ENCODE measurements at places on chromosomes 2 and 18. TPM values are rescaled to one million over a fixed set of nuclear protein-coding genes. Genes with fewer than 3 reads are reported as not detected.
A peak's percentile ranks its signal among the peaks of the same experiment; 100 is the strongest.

DNA sequence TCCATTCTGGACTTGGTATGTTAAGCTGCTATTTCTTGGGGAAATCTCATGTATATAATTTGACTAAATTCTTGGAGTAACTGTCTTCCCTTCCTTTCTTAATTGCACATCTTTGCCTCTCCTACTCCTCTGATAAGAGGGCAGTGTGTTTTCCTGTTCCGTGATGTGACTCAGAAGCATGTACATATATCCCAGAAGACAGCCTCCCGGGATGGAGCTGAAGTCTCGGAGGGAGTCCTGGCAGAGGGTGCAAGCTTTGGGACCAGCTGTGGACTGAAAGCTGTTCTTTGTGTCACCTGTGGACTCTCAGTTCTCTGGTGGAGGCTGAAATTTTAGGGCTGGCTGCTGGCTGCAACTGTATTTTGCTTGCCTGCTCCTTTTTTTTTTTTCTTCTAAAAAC is 54.7 kb upstream of the MGAT5 start:
- no peak for DNase-seq

The APLF gene
- 1.3 TPM for polyA plus RNA-seq

GRCh38 chr18:12765586-12765985 is 62.7 kb downstream of the PSMG2 start:
- DNase-seq, result no peak

GRCh38 chr2:188852772-188853171 is 121.4 kb upstream of the COL3A1 start:
- no peak for DNase-seq

- no peak for DNase-seq
Observed at GRCh38 chr2:100394111-100394641, 23.3 kb downstream of the CHST10 start.

The MYOM1 gene
- 307 TPM for polyA plus RNA-seq

- DNase-seq, result peak; percentile 31
Observed at GRCh38 chr2:43540021-43540779, 55.6 kb downstream of the THADA start.

DNA sequence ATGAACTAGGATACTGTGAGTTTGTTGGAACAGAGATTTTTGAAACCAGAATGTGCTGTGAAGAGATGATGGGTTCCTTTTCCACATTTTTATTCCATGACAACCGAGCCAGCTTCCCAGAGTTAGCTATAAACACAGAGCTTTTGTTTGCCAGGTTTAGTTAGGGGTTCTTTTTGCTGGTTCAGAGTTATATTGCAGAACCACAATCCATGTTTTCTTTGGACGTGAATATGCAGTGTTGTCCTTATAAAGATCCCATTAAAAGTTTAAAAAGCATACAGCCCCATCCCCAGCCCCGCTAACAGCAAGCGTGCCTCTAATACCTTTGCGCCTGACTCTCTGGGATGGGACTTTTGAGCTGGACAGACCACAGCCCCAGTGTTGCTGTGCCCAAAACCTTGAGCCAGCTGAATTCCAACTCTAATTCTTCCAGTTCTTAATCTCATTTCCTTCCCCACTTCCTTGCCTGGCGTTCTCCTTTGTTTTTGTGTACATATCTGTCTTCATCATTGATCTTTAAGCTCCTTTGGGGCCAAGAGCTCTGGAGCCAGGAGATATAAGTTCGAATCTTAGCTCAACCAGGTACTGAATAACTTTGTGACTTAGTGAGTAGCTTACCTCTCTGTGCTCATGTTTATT is 72.3 kb downstream of the SPATS2L start:
- peak; percentile 63 for DNase-seq

DNA sequence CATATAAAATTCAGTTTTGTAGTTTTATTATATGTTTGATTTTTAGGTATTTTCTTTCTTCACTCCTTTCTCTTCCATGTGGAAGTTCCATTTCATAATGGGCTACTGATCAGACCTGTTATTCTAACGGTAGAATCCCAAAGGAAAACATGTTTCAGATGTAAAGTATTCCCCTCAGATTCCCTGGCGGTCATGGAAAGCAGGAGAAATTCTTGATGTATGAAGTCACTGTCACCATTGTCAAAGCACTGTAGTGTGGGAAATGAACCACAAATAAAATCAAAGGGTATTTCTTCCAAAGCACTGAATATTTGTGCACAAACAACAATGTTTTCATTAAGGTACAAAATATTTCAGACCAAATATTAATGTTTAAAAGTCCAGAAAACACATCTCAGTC is 237.3 kb upstream of the KLHL14 start:
- DNase-seq, result peak; percentile 4

The KCNF1 gene
- polyA plus RNA-seq, result 3.6 TPM

The FSIP2 gene
- polyA plus RNA-seq, result 0.51 TPM

GRCh38 chr18:35132021-35132902 is 91.0 kb downstream of the MAPRE2 start:
- no peak for DNase-seq

GRCh38 chr2:239085201-239085992 is 237.5 kb downstream of the TWIST2 start:
- DNase-seq, result no peak

- no peak for DNase-seq
Observed at GRCh38 chr2:69489793-69490192, 52.6 kb upstream of the NFU1 start.

The MEP1B gene
- not detected for polyA plus RNA-seq

GRCh38 chr2:18626256-18626668 is 36.9 kb upstream of the NT5C1B start:
- DNase-seq, result no peak

Measured in muscle of arm (tissue), 14 donors.